CD8-positive, alpha-beta memory T cell (primary cell): ENCODE measurements at places on chromosomes 1 and 21. TPM values are rescaled to one million over a fixed set of nuclear protein-coding genes. Genes with fewer than 3 reads are reported as not detected.

DNA sequence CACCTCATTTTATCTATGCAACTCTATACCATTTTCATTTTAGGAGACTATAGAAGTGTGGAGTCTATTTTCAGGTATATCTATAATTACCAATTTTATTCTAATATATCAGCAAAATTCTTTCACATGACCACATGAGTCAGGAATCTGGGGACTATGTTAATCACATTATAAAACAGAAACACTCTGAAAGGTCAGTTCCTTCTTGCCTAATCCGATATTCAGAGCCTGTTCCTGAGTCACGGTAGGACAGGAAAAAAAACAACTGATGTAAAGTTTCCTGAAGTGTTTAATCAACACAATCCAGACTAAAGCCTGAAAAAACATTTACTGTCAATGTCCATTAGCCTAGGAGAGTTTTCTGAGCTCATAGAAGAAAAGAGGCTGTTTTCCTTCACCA, 1902.3 kb downstream of the NCAM2 start:
- DNase-seq = no peak

DNA sequence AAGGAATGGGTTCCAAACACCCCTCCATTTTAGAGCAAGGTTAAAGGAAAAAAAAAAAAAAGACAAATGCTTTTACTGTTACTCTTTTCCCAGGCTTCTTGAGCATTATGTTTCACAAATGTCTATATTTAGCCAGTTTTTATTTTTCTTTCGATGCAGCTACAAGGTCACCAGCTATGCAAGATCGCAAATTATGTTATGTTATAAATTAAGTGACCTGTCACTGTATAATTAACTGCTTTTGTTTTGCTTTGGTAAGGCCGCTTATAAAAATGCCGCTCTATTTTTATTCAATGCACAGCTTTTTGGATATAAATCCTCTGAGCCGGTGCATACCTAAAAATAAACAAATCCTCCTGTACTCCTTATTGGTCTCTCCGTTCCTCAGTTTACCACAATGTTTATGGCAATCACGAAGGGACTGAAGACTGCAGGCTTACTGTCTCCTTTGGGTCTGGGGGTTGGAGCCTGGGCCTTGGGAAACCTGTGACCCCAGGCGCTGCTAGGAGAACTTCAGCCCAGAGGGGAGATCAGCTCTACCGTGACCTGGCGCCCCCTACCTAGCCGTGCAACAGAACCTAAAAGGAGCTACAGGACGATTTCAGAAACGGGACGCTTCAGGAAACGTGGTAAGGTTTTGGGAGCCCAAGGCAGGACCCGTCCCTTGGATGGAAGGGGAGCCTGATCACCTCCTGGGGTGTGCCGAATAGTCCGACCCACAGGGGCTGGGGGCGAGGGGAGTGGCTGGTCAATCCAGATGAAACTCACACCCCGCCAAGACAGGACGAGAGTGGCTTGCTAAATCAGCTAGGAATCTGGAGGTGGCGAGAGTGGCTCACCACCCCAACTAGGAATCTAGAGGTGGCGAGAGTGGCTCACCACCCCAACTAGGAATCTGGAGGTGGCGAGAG, 101.2 kb upstream of the CD55 start:
- no peak for DNase-seq

GRCh38 chr1:160436966-160437365, 36.6 kb downstream of the VANGL2 start:
- no peak for DNase-seq

DNA sequence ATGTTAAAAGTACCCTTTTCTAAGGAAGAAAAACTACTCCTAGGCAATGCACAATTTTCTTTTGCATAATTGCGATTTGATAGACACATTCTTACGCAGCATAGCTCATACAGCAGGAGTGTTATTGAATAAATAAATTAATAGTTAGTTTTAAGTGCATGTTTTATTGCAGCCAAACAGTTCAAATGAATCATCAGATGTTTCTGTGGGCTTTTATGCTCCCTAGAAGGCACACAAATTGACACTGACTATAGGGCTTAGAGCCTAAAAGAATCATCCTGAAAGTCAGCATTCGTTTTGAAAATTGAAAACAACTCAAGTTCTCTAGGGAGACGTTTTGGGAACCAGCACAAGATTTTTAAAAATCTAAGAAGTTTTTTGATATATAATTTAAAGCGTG, 411.9 kb downstream of the HLX start:
- no peak for DNase-seq

DNA sequence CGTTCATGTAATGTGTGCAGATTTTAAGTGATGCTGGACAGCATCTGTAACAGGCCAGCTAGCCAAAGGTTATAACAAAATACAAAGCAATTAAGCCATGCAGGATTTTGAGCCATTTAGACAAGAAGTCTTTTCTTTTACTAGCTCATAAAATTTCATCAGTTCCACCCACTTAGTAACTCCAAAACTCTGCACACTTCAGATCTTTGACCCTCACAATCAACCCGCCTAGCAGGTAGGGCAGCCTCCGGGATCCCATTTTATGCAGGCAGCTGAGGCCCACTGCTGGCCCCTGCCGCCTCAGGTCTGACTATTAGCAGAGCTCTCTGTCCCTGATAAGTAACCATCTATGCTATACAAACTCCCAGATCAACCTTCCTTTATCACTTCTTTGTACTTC, 9.2 kb downstream of the LBR start:
- no peak for DNase-seq

DNA sequence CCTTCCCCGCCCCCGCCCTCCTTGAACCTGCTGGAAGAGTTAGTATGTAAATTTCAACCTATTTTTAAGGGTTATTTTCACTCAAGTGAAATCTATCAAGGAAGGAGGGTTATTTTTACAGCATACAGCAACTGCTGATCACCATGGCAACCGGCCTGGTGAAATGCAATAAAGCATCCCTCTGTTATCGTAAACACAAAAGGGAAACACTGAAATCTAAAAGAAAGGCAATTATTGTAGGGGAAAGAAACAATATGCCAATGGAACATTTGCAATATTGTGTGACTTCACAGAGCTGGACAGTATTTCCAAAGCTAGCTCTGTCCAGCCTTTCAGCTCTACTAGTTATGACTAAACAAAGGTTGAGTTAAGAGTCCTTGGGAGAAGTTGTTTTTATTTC, 588.3 kb upstream of the PBX1 start:
- no peak for DNase-seq

Gene CBR3
- 7.6 TPM for total RNA-seq

Gene S100PBP
- total RNA-seq = 30.6 TPM

Gene HAO2
- not detected for total RNA-seq

Gene UBE2Q1
- total RNA-seq = 97.8 TPM
